KBM-7 (cell line): ENCODE measurements at places on chromosomes 12 and 14.
A peak's percentile ranks its signal among the peaks of the same experiment; 100 is the strongest.

DNA sequence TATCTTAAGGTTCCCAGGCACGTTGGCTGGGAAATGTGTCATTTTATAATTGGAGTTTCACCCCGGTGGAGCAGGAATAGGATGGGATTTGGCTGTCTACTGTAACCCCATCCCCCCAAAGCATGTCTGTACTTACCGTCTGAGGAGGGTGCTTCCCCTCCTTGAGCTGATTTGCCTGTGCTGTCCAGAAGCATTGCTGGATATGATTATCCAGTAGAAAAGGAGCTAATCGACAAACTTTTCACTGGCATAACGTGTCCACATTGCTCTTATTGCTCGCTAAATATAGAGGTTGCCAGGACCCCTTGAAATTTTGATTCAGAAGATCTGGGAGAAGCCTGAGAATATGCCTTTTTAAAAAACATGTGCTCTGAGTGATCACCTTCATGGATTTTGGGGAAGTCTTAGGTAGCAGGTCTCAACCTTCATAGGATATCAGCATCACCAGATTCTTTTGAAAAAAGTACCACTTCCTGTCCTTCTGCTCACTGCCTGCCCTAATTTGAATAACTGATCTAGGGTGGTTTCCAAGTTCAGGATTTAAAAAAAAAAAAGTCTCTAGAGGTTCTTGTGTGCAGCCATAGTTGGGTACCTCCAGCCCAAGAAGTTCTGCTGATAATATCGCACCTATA lies 80.4 kb upstream of the KCNA1 start:
- no peak for DNase-seq

GRCh38 chr12:3184485-3184884 lies 107.3 kb downstream of the TSPAN9 start:
- DNase-seq, result no peak

- DNase-seq, result no peak
Measured at GRCh38 chr14:101903111-101903561, 61.2 kb upstream of the DYNC1H1 start.

GRCh38 chr12:64510667-64511066 lies 58.7 kb downstream of the TBK1 start:
- DNase-seq, result no peak

DNA sequence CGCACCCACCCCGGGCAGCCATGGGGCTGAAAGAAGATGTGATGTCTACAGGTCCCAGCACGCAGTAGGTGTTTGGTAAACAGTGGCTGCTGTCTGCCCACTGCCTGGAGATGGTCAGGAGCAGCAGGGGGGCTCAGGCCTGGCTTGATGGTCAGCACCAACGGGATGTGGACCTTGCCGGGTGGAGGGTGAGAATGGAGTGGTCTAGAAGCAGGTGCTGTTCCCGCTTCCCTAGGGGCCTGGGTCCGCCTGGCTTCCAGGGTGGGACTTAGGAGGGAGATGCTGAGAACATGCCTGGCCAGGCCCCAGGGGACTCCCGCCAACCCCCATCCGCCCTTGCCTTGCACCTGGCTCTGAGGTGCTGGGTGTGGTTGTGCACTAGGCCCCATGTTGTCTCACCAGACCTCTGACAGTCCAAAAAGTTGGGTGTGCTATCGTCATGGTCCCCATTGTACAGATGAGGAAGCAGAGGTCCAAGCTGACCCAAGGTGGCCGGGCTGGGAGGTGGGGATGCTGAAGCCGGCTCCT lies 12.9 kb downstream of the FAM222A start:
- DNase-seq, result no peak

DNA sequence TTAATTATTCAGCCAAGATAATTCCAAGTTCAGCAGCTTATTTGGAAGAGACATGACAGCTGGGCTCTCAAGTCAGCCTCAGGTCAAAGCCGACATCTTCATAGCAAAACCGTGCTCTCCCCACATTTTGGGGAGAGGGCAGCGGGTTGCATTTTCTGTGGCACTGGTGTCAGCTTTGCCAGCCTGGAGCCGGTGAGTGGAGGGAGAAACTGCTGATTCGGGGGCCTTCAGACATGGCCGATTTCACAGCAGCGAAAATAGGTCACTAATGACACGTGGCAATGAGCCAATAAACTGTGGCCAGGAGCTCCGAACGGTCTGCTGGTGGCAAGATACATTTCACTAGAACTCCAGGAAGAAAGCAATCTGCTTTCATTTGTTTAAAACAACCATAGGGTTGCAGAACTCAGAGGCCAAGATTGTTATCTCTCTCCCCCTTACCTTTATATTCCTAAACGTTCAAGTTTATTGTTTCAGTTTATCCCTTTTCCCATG lies 173.2 kb downstream of the CAND1 start:
- no peak for DNase-seq

DNA sequence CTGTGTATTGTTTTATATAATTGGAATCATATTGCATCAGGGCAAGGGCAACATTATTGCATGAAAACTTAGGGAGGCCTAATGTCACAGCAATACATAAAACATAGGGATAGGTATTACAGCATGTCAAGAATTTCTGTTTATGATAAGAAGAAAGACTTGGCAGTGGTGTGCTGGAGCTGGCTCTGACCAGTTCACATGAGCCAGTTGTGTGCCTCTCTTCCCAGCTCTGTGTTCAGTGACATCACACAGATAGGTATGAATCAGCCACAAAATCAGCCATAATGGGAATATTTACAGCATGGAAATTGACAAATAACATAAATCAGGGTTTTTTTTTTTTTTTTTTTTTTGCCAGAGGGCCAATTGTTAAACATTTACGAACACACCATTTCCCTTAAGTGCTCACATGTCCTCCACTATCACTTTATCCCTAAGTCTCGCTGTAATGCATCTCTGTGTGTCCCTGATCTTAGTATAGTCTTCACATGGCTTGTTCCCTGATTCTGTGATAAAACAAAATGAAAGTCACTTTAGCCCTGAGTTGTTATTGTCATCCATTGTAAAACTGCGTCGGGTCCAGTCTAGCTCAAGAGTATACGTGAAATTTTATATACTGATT lies 31.9 kb upstream of the ACSM4 start:
- DNase-seq, result no peak

- DNase-seq, result peak; percentile 84
Measured at GRCh38 chr12:2057041-2057794, 4.4 kb downstream of the CACNA1C start.

- DNase-seq, result no peak
Measured at GRCh38 chr14:88128816-88129215, 123.9 kb downstream of the GPR65 start.

DNA sequence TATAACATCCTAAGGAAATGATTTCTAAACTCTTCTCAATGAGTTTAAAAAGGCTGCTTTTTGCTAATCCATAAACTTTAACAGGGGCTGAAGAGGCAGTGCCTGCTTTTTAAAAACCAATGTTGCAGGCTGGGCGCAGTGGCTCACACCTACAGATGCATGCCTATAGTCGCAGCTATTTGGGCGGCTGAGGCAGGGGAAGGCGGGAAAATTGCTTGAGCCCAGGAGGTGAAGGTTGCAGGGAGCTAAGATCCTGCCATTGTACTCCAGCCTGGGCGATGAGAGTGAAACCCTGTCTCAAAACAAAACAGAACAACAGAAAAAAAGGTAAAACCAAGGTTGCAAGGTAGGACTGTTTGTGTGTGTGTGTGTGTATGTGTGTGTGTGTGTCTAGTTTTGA lies 531.2 kb downstream of the DIO2 start:
- no peak for DNase-seq

GRCh38 chr12:1840981-1841425 lies 20.6 kb downstream of the LRTM2 start:
- no peak for DNase-seq

GRCh38 chr12:52270541-52271070 lies 3.8 kb upstream of the KRT86 start:
- no peak for DNase-seq

DNA sequence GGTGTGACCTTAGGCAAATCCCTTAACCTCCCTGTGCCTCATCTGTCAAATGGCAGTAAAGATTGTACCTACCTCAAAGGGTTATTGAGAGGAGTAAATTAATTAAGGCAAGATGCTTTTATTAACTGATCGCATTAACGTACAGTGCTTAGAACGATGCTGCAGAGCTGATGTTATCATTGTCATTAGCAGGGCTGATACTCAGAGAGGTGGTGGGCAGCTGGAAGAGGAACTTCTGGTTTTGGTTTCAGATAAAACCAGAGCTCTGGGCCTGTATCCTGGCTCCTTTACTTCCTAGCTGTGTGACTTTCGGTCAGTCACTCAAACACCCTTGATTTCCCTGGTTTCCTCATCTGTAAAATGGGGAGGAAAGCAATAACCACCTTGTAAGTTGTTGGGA lies 55.1 kb downstream of the CALM1 start:
- no peak for DNase-seq

DNA sequence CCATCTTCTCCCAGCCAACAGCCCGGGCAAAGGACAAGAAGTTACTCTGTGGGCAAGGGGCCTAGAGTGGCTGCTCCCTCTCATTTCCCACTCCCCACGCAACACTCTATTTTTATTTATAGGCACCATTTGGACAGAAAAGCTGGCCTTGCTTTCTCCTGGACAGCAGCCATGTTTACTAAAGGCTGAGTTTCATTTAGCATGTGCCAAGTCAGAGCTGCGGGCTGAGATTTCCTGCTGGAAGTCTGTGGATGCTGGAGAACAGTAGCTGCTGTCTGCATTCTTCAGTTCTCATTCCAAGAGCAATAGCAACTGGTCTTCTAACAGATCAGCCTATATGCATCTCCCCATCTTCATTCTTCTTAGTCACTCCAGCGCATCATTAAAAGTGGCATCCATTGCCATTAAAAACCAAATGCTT lies 8.3 kb downstream of the COL2A1 start:
- DNase-seq, result no peak

- DNase-seq, result no peak
Measured at GRCh38 chr14:68678471-68678870, 114.4 kb downstream of the ZFP36L1 start.

DNA sequence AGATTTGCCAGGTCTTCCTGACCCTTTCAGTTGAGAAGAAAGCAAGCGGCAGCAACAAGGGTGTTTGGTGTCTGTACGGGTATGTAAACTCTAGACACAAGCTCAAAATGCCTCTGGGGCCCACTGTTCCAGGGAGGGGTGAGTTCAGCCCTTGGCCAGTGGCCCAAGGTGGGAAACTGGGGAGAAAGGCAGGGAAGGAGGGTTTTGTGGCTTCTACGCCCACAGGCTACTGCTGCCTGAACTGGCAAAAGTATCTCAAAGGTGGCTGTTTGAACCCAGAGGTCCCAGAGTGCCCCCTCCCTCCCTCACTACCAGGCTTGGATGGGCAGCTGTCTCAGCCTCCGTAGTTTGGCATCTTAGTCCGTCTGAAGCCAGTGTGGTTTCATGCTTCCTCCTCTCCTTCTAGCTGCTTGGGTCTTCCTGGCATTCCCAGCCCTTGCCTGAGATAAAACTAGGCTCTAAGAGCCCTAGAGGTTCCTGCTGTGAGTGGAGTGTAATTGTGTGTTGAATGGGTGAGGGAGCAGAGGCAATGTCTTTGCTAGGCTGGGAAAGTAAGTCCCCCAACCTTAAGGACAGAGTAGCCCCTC lies 5.5 kb downstream of the HOXC5 start:
- DNase-seq, result no peak

GRCh38 chr14:104307246-104307626 lies 168.8 kb downstream of the KIF26A start:
- DNase-seq, result no peak

DNA sequence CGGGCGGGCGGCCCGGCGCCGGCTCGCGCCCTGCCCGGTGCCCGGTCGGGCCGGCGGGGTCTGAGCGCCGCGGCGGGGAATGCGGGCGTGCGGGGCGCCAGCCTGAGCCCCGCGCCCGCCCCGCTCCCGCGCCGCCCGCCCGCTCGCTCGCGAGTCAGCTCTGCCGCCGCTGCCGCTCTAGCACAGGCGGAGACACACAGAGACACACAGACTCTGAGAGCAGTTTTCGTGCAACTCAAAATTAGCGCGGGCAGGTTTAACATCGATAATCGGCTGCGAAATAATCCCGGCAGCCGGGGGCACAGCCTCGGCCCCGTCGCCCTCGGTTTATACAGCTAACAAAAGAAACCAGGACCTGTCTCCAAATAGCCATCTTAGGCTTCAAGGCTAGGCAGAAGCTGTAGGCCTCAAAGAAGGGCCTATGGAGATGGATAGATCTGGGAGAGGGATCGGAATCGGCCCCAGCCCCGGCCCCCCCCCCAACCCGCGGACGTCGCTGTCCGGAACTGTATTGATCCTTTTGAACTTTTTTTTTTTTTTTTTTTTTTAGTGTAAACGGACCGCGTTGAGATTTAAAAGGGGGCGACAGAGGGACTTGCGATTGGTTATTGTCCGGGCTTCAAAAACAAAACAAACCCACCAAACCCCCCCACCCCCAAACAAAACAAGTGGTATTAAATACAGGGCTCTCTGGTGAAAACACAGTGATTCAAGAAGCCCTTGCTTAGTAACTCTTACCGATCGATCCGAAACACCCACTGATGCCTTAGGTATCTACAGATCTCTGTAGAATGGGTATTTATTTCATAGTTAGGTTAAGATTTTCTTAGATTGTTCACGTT lies 1.1 kb downstream of the ARID2 start:
- peak; percentile 77 for DNase-seq

DNA sequence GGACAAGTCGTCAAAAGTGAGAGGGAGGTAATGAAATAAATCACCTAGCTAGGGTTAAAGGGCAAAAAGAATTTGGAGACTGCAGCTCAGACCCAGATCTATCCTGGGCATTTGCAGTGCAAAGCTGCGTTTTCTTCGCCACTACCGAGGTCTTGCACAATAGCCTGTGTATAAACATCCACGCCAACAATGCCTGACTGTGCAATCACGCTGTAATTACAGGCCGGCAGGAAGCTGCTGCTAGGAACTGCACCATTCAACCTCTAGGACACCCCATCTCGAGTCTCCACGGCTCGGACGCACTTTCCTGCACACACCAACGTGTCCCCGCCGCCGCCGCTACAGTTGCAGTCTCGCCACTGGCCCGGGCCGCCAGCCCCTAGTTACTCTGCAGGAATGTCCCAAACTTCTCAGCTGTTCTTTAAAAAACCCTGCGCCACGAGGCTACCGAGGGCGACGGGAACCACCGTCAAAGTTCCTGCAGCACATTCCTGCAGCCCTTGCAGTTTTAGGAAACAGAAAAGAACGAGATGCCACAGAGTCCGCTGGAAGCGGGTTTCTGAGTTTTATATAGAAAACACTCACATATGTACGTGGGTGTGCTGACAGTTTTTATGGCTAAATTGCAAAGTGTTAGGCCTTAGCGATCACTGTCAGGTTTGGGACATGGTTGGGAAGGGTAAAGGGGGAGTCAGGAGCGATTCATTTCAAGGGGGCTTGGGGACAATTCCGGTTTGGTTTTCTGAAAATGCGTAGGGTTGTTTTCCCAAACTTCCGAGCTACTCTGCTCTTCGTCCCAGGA lies 65.6 kb upstream of the PTGR2 start:
- peak; percentile 83 for DNase-seq
